ENCODE measurements at places on chromosomes 13 and 19.

DNA sequence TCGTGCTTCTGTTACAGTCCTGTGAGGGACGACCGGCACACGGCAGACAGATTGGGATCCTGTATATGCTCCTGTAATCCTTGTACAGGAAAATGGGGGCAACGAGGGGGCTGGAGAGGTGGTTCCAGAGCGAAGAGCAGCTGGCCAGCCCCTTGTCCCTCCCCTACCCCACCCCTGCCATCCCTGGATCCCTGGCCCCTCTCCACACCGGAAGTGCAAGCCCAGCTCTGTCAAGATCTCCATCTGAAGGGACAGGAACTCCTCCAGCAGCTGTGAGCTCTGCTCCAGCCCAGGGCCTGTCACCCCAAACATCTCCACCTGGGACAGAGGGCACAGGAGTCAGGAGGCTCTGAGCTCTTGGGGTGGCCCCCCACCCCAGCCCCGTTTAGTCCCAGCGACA lies 5.5 kb upstream of the CCER2 start:
- DNase-seq, result no peak

DNA sequence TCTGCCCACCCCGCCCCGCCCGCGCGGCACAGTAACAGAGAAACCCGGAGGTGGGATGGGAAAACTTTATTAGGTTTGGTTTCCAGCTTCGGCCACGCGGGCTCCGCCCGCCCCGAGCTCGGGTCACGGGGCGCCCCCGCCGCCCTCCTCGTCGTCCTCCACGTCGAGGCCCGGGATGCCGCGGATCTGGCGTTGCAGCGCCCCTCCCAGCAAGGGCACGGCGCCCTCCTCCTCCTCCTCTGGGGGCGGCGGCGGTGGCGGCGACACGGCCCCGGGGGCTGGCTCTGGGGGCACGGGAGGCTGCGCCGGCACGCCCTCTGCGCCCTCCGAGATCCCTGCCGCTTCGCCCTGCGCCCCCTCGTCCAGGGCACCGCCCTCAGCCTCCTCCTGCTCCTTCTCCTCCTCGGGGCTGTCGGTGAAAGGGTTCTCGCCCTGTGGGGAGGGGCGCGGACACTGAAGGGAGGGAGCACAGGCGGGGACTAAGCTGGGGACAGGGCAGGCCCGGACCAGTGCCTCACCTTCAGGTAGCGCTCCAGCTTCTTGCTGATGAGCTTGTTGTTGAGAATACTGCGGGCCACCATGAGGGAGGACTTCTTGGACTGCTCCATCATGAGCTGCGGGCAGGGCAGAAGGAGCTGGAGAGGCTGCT lies 536 bp upstream of the AKAP8 start:
- no peak for DNase-seq

DNA sequence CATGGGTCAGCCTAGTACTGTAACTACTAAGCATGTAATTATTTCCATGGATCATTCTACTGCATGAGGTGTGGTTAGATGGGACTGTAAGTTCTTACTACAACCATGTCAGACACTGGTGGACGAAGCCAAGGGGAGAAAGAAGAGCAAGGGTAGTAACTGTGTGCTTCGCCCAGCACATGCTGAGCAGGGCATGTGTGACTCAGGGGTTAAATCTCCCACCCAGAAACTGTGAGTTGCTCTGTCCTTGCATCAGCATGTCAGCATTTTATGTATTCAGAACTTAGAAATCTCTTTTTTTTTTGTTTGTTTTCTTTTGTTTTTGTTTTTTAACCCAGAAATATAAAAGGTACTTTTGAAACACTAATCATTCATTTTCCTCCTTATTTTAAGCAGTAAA lies 436.6 kb upstream of the KLF12 start:
- DNase-seq, result no peak

DNA sequence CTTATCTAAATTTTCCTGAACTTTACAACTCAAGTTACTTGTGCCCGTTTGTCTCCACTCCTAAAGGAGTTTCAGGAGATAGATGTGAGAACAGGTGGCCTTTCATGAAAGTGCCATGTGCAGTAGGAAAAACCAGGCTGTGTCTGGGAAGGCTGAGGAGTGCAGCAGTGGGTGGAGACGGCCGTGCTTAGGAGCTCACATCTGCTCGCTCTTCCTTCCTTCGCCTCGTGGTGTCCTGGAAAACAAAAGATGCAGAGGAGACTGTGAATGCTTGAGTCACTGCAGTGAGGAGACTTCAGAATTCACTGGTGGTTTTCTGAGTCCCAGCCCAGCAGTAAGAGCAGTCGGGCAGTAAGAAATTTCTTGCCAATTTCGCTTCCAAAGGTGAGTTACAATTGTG lies 138.4 kb upstream of the RNF113B start:
- DNase-seq, result no peak

DNA sequence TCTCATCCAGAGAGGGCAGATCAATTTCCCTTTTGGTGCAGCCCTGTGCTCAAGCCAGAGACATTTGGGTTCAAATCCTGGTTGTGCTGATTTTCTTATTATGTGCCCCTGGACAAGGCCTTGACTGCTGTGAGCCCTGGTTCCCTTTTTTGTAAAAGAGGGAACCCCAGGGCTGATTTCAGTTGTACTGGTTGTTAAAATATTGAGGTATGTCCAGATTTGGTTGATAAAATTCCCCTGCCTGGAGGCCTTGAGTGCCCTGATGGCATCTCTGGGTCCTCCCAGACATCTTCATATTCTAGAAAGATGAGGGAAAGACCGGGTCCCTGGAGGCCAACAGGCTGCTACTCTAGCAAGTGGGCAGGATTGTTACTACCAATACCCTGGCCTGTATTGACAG lies 14.4 kb upstream of the PLAUR start:
- DNase-seq, result no peak

DNA sequence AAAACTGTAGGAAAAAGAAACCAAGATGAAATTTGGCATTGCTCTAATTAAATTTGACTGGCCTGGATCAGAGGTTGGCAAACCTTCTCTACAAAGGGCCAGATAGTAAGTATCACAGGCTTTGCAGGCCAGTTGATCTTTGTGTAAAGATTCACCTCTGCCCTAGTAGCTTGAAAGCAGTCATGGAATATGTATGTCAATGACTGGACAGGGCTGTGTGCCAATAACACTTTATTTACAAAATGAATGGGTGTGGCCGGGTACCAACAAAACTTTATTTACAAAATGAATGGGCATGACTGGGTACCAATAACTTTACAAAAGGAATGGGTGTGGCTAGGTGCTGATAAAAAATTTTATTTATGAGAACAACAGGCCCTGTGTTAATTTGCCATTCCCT lies 20.0 kb downstream of the SIN3B start:
- no peak for DNase-seq

GRCh38 chr19:11332822-11333221 lies 6.6 kb downstream of the RAB3D start:
- DNase-seq, result no peak

DNA sequence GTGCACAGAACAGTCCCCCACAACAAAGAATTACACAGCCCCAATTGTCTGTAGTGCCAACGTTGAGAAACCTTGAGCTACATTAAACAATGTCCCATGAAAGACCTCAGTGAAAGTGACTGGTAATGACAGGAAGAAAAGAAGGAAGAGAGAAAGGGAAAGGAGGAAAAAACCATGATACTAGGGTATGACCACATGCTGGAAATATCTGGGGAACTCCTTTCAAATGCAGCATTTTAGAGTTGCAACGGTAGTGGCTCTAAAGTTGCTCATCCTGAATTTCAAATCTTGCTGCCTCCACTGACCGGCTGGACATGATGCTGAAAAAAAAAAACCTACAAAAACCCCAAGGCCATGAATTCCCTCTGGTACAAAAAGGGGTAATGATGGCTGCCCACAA lies 26.5 kb downstream of the FPR3 start:
- no peak for DNase-seq
